SK-N-MC (cell line): ENCODE measurements at places on chromosomes 11 and 22.

DNA sequence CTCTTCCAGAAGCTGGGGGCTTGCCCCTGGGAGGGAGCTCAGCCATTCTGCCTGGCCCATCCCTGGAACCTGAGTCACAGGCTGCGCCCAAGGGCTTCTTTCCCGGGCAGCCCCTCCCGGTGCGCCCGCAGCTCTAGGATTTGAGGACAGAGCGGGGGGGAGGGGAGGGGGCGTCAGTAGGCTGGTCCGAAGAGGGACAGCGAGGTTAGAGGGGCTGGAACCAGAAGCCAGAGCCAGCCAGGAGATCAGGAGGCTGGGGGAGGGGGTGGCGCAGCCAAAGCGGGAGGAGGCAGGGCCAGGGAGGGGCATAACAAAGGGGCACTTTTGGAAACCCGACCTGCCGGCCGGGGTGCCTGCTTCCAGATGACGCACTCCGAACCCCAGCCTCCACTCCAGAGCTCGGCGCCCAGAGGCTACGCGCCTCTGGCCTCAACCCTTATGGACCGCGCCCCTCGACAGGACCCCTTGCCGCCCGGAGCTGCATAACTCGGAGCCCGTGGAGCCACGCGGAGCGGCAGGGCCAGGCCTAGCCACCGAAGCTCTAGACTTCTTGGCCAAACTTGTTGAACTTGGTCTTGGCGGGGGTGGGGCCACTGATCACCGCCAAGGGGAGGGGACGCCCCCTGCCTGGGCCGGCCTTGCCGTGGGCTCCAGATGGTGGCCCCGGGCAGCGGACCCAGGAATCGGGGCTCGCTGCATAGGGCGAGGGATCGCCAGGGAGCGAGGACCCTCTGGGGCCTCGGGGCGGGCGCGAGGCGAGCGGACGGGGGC lies 744 bp downstream of the PACSIN3 start:
- DNase-seq, result no peak

DNA sequence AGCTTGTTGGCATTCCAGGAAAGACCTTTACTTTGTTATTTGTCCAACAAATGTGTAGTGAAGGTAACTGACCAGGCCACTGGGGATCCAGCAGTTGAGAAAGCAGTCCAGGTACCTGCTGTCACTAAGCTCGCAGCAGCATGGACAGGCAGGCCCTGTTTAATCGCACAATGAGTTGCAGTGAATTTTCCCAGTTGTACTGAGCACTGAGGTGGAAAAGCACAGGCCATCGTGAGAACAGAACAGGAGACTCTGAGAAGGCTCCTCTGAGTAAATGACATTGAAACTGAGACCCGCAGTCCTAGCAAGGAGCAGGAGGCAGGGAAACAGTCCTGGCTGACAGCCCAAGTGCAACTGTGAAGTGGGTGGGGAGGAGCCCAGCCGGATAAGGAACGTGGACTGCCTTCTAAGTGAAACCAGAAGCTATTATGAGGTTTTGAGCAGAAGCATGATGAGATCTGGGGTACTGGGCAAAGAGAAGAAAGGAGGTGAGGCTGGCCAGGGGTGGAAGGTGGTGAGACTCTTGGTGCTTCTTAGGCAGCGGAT lies 39.8 kb upstream of the CDON start:
- no peak for DNase-seq

- no peak for DNase-seq
Measured at GRCh38 chr11:131748151-131749050, 378.0 kb downstream of the NTM start.

DNA sequence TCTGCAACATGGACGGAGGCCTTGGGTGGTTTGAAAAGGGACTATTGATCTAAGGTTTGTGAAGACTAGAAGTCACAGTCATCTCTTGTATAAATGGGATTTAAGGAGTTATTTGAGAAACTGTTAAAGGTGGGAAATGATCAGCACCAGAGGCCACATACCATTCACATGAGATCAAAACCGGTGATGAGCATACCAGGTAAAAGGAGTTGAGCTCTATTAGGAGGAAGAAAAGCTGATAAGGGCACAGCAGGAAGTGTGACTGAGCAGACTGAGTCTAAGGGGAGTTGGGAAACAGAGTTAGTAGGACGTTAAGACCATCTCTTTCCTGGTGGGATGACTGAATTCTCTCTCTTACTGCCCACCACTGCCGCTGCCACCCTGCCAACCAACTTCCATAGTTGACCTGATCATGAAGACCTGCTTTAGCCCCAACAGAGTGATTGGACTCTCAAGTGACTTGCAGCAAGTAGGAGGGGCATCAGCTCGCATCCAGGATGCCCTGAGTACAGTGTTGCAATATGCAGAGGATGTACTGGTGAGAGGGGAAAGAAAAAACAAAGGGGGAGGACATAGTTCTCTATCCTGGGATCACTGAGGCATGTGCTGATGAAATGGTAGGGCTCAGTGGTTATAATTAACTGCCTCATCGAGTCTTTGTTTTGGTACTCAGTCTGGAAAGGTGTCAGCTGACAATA lies 7.6 kb downstream of the EIF3F start:
- no peak for DNase-seq

DNA sequence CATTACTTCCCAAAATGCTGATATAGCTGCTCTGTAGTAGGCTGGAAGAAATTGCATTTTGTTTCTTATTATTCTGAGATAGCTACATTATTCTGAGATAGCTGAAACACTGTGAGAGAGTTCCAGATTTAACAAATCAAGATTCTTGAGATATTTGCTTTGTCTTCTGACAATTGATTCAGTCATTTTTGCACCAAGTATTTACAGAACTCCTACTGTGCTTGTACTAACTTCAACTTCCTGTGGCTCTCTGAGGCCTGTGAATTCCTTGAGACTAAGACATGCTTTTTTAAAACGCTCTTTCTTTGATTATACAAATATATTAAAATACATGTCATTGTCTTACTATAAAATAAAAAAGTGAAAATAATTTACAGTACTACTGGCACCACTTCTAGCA lies 52.7 kb downstream of the USP47 start:
- DNase-seq, result peak; percentile 16

DNA sequence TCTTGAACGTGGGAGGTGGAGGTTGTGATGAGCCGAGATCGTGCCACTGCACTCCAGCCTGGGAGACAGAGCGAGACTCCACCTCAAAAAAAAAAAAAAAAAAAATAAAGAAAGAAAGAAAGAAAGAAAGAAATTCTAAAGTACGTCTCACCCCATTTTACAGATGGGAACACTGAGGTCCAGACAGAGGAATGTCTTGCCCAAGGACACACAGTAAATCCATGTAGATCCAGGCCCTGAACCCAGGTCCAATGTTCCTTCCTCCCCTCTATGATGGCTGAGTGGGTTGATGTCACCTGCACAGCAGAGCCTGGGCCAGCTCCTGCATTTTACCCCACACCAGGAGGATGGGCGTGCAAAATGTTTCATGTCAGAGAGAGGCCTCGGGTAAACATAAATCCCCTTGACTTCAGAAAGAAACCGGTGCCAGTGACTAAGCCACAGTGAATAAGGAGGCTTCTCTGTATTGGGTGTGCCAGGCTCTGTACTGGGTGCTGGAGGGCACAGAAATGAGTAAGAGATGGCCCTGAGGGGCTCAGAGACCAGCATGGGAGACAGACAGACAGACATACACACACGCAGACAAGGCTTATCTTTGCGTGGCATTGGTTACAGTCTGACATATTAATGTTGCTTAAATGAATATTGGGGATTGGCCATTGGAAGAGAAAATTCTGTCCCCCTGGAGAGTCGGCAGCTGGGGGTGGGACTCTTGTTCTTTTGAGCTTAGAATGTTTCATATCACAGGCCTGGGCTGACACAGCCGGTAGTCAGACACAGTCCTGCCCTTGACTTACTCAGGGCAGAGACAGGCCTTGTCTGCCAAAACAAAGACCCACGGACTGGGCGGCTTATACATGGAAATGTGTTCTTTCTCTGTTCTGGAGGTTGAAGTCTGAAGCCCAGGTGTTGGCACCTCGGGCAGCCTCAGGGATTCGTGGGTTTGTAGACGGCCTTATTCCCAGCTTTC lies 105.4 kb downstream of the MIAT start:
- no peak for DNase-seq

- DNase-seq, result no peak
Measured at GRCh38 chr11:34305193-34305592, 52.6 kb downstream of the ABTB2 start.

DNA sequence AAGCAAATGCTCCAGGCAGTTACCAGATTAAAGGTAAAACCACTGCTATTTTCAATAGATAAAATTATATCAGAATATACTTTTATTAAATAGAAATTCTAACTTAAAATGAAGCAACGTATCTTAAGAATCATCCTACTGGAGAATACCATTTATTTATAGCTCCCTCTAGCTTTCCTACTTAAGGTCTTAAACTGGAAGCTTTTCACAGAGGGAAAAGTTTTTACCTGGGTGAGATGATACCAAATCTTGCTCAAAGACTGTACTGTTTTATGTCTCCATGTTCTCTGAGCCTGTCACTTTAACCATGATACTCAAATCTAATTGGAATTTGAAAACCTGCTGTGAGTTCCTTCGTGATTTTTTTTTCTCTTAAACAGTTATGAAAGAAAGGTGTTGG lies 291.8 kb downstream of the AASDHPPT start:
- DNase-seq, result no peak

GRCh38 chr11:118186346-118187107 lies 10.1 kb upstream of the SCN2B start:
- DNase-seq, result no peak

DNA sequence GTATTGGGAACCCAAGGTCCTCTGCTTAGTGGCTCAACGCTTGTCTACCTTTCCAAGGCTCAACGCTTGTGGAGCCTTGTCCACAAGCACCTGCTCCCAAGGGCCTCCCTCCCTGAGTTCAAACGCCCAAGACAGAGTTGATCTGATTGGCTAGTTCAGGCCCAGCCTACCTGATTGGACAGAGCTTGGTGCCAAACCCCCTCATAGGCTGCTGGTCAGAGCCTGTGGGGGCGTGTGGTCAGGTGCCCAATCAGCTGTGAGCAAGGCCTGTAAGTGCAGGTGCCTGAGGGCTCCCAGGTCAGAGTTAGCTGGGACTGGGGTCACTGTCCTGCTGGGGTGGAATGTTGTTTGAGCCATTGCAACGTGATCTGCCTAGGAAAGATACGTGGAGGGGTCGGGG lies 16.9 kb upstream of the TMPRSS6 start:
- DNase-seq, result no peak

GRCh38 chr11:78338138-78338537 lies 79.5 kb downstream of the GAB2 start:
- DNase-seq, result no peak

DNA sequence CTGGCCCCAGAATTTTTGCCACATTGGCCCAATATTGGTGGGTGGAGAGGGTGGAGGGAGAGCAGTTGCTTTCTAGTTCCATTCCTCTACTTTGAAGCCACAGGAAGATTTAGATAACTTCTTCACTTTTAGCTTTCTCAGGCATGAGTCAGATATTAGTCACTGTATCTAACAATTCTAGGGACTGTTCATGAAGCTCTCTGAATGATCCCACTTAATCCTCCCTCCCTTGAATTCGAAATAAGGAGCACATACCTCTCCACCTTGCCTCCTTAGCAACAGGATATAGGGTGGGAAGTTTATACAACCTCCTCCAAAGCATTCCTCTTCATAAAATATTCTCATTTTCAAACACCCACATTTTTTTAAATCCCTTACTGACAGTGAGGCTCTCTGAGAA lies 13.5 kb downstream of the FSHB start:
- no peak for DNase-seq

DNA sequence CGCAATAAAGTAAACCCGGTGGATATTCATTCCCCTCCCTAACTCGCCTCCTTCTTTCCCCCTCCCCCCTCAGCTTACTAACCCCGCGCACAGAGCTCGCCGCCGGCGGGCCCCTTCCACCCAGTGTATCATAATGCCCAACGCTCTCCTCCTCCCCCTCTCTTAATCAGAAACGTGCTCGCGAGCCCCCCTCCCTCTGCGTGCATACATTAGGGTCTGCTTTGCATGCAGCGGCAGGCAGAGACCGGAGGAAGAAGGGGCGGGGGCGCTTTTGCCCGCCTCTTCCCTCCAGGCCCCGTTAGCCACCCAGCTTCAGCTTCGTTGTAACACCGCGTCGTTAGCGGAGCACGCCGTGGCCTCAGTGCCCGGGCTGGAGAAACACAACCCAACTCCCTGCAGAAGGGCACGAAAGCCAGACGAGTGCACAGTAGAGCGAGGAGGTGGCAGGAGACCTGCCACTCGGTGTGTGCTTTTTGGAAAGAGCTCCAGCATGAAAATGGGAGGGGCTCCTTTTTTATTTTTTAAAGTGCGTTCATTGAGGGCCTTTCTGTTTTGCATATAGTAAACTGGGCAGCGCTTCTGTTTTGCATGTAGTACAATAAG lies 901 bp upstream of the KMT2A start:
- DNase-seq, result peak; percentile 53

GRCh38 chr11:124970925-124971324 lies 16.9 kb downstream of the CCDC15 start:
- DNase-seq, result no peak

DNA sequence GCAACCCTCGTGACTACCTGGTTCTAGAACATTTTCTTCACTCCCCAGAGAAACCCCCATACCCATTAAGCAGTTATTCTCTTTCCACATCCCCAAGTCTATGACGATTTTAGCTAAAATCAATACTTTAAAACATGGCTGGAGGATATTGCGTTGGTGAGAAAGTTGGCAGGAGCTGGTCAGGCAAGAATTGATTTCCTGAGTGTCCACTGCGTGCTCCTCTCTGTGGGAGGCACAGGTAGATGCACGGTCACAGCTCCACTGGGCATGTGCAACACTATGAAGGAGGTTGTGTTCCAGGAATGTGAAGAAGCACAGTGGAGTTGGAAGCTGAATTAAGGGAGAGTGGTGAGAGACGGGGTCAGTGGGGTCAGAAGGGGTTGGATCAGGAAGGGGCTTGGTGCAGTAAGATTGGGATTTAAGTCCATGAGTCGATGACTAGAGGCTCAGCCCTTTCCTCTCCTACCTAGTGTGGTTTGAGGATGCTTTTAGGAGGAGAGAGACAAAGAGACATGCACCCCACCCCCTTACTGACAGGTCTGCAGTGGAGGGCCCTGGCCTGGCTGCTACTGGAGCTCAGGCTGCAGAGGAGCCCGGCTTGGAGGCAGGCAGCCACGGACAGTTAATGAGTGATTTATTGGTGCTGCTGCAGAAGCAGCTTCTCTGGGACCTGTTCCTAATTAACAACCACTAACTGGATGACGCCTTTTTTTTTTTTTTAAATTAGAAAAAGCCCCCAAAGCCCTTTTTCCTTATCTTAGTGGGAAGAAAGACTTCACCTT lies 395.6 kb downstream of the TENM4 start:
- DNase-seq, result no peak

GRCh38 chr11:68166969-68167368 lies 45.8 kb upstream of the CHKA start:
- DNase-seq, result no peak

- no peak for DNase-seq
Measured at GRCh38 chr11:91066456-91067047, 843.7 kb upstream of the CHORDC1 start.

- DNase-seq, result no peak
Measured at GRCh38 chr11:65315204-65315865, 669 bp downstream of the CDC42EP2 start.

- no peak for DNase-seq
Measured at GRCh38 chr22:40366068-40366467, 4.3 kb upstream of the SGSM3 start.

DNA sequence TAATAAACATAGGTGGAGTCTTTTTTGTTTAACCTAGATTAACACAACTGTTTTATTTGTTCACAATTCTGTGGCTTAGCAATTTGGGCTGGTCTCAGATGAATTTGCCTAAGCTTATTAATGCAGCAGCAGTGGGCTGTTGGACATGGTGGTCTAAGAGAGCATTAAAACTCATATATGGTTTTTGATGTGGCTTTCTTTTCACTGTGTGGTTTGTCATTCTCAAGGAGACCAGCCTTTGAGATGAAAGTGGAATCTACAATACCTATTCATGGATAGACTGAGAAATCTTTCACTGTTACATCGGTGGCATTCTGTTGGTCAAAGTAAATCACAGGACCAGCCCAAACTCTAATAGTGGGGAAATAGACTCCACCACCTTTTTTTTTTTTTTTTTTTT lies 39.6 kb downstream of the CUL5 start:
- DNase-seq, result no peak
